Hematopoietic multipotent progenitor cell (in vitro differentiated cells): ENCODE measurements at places on chromosomes 1 and 21. TPM values are rescaled to one million over a fixed set of nuclear protein-coding genes. Genes with fewer than 3 reads are reported as not detected.

GRCh38 chr1:203273869-203274602 is 31.3 kb upstream of the BTG2 start:
- DNase-seq = no peak

GRCh38 chr1:183609313-183609712 is 19.1 kb upstream of the NCF2 start:
- no peak for DNase-seq

- no peak for DNase-seq
Observed at GRCh38 chr1:156262461-156263287, 14.8 kb upstream of the PAQR6 start.

DNA sequence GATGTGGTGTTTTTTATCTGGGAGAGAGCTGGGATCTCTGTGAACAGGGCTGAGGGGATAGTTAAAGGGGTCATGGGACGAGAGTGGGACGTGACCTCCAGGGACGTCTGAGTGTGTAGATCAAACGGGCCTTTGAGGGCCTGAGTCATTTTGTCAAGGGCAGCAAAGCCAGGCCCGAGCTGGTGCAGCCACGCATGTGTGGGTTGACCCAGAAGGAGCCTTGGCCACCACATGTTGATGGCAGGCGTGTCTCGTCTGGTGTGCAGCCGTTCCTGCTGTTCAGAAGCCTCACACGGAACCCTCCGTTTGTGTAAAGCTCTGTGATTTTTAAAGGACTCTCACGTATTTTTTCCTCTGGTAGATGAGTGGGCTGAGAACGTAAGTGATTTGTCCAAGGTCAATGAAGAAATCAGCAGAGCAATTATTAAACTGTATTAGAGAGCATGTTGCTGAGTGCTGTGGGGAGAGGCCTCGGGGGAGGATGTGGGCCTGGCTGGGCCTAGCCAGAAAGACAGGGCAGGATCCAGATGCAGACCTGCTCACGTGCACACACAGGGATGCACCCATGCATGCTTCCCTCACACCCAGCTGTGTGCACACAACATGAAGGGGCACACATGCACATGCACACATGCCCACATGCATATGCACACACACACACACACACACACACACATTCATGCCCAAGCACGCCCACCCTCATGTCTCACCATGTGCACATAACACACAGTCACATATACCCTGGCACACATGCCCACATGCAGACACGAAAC is 89.8 kb downstream of the AJAP1 start:
- DNase-seq = no peak

- DNase-seq = no peak
Observed at GRCh38 chr21:33634254-33634653, 7.3 kb downstream of the CRYZL1 start.

The EFNA1 gene
- 21.3 TPM for total RNA-seq

The GJA9 gene
- not detected for total RNA-seq

The MAP1LC3C gene
- total RNA-seq = not detected

- peak; percentile 53 for DNase-seq
Observed at GRCh38 chr1:2526824-2527555, 594 bp upstream of the PANK4 start.

- no peak for DNase-seq
Observed at GRCh38 chr1:184506481-184506880, 119.7 kb downstream of the C1orf21 start.

DNA sequence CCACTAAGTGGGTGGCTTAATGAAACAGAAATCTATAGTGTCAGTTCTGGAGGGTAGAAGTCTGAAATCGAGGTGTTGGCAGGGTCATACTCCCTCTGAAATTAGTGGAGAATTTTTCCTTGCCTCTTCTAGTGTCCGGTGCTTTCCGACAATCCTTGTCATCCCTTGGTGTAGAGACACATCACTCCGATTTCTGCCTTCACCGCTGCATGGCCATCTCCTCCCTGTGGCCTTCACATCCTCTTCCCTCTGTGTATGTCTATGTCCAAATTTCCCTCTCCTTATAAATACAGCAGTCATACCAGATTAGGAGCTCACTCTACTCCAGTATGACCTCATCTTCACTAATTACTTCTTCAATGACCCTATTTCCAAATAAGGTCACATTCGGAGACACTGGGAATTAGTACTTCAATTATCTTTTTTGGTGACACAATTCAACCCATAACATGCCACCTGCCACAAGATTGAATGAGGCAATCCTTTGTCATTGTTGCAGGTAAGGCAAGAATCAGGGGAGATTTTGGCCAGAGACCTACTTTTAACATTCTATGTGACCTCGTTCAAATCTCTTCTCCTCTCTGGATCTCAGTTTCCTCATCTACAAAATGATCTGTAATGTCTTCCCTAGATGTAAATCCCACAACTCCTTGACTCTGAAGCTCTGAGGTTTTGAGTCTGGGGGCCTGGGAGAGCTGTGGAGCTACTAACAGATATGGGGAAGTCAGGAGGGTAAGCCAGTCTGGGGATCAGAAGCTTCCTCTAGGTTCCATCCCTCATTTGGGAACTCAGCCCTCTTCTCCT is 16.1 kb downstream of the NAV1 start:
- no peak for DNase-seq

GRCh38 chr21:44542716-44543115 is 2.7 kb upstream of the KRTAP10-1 start:
- no peak for DNase-seq

DNA sequence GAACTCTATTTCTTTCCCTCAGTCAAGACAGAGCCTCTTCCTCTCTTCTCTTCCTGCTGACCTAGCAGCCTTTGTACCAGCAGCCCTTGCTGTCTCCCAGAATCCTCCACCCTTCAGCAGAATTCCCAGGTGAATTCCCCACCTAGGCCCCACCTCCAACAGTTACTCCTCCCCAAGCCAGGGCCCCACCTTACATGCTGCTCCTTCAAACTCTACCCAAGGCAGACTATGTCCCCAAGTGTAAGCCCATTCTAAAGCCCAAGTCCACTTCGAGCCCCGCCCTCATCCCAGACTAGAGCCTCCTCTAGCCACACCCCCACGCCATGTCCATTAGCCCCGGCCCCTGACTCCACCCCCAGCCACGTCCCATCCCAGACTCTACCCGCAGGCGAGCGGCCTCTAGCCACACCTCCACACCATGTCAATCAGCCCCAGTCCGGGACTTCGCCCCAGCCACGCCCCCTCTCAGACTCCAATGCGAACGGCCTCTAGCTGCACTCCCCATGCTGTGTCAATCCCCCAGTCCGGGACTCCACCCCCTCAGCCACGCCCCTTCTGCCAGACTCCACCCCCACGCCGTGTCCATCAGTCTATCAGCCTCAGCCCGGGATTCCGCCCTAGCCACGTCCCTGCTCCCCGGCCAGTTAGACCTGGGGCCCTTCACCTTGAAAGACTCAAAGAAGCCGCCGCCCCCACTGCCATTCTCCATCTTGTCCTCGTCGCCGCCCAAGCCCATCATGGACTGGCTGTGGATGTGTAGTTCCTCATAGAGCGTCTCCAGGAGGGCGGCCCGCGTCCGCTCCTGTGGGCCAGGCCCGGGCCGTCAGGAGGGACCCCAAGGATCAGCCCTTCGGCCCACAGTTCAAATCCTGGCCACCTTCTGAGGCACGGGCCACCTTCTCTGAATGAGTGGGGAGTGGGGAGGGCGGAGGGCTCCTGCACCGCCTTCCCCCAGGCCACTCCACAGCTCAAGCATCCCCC is 61.3 kb downstream of the RAP1GAP start:
- no peak for DNase-seq

The GSTM5 gene
- 0.27 TPM for total RNA-seq

The ZBTB8B gene
- under 0.01 TPM for total RNA-seq

- no peak for DNase-seq
Observed at GRCh38 chr1:179516976-179517705, 58.6 kb downstream of the NPHS2 start.

GRCh38 chr1:246147524-246148461 is 359.3 kb downstream of the SMYD3 start:
- no peak for DNase-seq

- DNase-seq = no peak
Observed at GRCh38 chr1:194300340-194300739, 1113.9 kb upstream of the B3GALT2 start.

- DNase-seq = no peak
Observed at GRCh38 chr1:222043444-222044292, 301.8 kb upstream of the DUSP10 start.

The ADORA3 gene
- 0.54 TPM for total RNA-seq

GRCh38 chr1:81408419-81408818 is 392.3 kb upstream of the ADGRL2 start:
- no peak for DNase-seq

DNA sequence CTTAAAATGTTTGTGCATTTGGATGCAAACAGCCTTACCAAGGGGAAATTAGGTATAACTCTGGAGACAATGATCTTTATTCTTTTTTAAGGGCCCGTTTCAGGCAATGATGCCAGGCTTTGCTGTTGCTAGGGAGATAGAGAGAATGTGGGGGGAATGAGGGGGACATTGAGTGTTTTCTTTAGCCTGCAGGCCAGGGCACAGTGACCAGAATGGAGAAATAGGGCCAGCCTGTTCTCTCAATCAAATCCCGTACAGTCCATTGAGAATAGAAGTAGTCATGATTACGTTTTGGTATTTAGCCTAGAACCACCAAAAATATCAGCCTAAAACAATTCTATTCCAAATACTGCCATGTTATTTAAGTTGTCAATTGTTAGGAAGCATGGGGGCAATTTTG is 49.0 kb downstream of the RGS7 start:
- DNase-seq = no peak

GRCh38 chr1:94247138-94248094 is 10.0 kb upstream of the ARHGAP29 start:
- no peak for DNase-seq

DNA sequence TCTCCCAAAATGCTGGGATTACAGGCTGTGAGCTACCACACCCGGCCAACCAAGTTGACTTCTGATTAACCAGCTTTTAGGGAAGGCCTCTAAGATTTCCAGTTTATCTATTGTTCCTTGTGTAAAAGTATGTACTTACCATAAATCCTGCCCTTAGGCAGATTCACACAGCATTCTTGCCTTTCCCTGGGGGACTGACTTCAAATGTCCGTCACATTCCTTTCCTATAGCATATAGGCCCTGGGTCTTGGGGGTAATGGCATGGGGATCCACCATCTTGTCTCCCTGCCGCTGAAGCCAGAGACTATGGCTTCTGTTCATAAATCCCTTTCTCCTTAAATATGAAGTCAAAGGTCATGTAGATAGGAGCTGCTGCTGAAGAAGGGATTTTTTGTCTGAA is 872 bp upstream of the PINK1 start:
- no peak for DNase-seq

DNA sequence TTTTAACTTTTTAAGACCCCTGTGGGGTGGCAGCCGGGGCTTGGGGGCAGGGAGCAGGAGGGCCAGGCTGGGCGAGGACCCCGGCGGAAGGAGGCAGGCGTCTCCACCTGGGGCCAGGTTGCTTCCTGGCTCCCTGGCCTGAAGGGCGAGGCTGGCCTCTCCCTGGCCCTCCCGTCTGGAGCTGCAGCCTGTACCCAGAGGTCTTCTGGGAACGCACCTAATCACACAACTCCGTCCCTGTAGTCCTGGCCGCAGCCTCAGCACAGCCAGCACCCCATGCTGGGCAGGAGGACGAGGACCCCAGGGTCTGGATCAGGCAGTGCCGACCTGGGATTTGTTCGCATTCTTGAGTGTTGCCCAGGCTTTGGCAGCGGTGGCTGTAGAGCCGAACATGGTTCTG is 14.1 kb upstream of the TTC34 start:
- DNase-seq = no peak

GRCh38 chr1:34547046-34547674 is 207.7 kb upstream of the GJB5 start:
- no peak for DNase-seq

DNA sequence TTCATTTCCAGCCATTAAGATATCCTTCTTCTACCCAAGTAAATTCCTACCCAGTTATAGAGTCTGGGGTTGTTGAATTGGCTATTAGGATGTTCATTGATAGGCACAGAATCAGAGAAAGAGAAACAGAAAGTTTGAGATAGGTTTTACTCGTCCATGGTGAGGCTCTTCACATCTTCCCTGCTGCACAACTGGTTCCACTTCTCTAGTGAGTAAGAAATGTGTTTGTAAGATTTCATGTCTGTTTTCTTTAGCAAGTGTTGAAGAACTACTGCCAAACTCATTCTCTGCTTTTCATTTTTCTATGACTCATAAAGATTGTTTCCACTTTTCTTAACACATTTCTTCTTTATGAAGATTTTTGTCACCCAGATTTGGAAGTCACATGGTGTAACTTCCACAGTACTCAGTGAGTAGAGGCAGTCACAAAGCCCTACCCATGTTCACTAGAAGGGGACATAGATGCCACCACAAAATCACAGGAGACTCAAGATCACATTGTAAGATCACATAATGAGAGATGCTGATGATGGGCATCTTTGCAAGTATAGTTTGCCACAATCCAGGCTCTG is 152.3 kb downstream of the SNX7 start:
- DNase-seq = no peak
